ENCODE measurements at places on chromosomes 1 and 21. TPM values are rescaled to one million over a fixed set of nuclear protein-coding genes. Genes with fewer than 3 reads are reported as not detected.

The BGLAP gene
- total RNA-seq: 1.2 TPM

The RAD54L gene
- 2.8 TPM for total RNA-seq

The FAM72D gene
- 0.71 TPM for total RNA-seq

The NT5C1A gene
- 9.3 TPM for total RNA-seq

The LAX1 gene
- total RNA-seq: 0.22 TPM

The TDRD5 gene
- under 0.01 TPM for total RNA-seq

The LCE1F gene
- not detected for total RNA-seq

The HES3 gene
- total RNA-seq: not detected

The CCDC24 gene
- total RNA-seq: 0.98 TPM

The OR6K2 gene
- not detected for total RNA-seq

The CBR3 gene
- 4.0 TPM for total RNA-seq

The ITLN1 gene
- 0.13 TPM for total RNA-seq

The TMEM79 gene
- total RNA-seq: 2.1 TPM

The LY9 gene
- 0.13 TPM for total RNA-seq

The FCAMR gene
- total RNA-seq: not detected

The SELP gene
- 1.2 TPM for total RNA-seq

The CACNA1S gene
- total RNA-seq: 26.1 TPM

The AMY2A gene
- not detected for total RNA-seq

The UMODL1 gene
- total RNA-seq: 0.04 TPM

The IL10 gene
- 1.1 TPM for total RNA-seq

The PGLYRP4 gene
- total RNA-seq: not detected

The HSD3B2 gene
- total RNA-seq: not detected

The IFNLR1 gene
- total RNA-seq: 0.04 TPM

The AK4 gene
- 7.6 TPM for total RNA-seq

The OR2W3 gene
- 0.27 TPM for total RNA-seq

The EFNA4 gene
- 7.5 TPM for total RNA-seq

The ANGPTL3 gene
- 0.04 TPM for total RNA-seq

The CLIC6 gene
- 0.04 TPM for total RNA-seq

The CRYAA gene
- total RNA-seq: not detected

The DPT gene
- 97.8 TPM for total RNA-seq

The HTR6 gene
- not detected for total RNA-seq

Measured in muscle of leg (tissue), 16 donors.